ENCODE measurements at places on chromosomes 2 and 18.
A peak's percentile ranks its signal among the peaks of the same experiment; 100 is the strongest.

DNA sequence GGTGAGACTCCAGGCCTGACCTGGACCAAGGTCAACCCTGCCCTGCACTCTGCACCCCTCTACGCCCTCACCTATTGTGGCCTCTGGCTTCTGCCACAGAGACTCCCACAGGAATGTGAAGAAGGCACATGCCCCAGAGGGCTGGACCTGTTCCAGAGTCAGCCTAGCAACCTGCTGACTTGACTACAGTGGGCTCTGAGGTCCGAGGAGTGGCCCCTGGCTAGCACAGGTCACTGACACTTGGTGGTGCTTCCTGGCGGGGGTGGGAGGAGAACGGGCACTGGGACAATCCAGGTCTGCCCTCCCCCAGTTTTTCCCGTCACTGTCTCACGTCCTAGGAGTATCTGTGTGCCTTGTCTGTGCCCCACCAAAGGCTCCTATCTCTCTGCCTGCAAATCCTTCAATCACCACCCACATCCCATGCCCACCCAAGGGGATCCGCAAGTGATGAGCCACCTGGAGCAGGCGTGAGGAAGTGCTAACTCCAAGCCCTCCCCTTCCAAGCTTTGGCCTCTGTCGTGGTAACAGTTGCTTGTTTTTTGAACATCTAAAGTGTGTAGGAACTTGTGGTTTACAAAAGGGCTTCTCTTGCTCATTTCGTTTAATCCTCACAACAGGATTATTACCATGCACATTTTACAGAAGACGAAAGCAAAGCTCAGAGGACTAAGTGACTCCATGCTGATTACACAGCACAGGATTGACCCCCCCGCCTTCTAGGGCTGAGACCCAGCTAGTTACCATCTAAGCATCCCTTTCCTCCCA is 86.2 kb downstream of the MCFD2 start:
- peaks cover 9% of the 10 kb centered on the region for H3K4me1 ChIP-seq
- no peak for DNase-seq
- H3K27me3 ChIP-seq: peaks cover 9% of the 10 kb centered on the region
- no peak overlapping the region for H3K27ac ChIP-seq
- H3K4me3 ChIP-seq: no peak overlapping the region

- peaks cover 19% of the 10 kb centered on the region for H3K36me3 ChIP-seq
- DNase-seq: no peak
- no peak overlapping the region for H3K27ac ChIP-seq
- no peaks in the 10 kb centered on the region for H3K4me1 ChIP-seq
- H3K4me3 ChIP-seq: no peak overlapping the region
These were observed 15.5 kb upstream of the BIN1 start for GRCh38 chr2:127122361-127123027.

DNA sequence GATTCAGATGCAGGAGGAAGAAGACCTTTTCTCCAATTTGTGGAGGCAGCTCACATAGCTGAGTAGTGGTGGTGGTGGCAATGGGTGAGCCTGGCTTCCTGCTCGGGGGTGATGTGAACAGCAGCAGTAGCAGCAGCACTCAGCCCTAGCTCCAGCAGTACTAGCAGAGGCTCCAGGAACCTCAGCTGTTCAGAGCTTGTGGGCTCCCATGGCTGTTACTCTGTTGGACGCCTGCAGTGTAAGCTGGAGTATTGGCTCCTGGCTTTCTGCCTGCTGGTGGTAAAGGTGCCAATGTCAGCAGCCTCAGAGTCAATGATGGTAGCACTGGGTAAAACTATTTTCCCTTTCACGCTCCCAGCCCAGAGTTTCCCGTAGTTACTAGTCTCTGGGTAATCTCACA is 3.1 kb upstream of the SEH1L start:
- H3K27ac ChIP-seq: no peak overlapping the region
- no peak overlapping the region for H3K4me3 ChIP-seq
- H3K27me3 ChIP-seq: peaks cover 4% of the 10 kb centered on the region
- peaks cover 16% of the 10 kb centered on the region for H3K4me1 ChIP-seq

GRCh38 chr18:52451256-52451655 is 111.3 kb downstream of the DCC start:
- DNase-seq: no peak
- H3K4me1 ChIP-seq: no peaks in the 10 kb centered on the region
- no peak overlapping the region for H3K4me3 ChIP-seq

GRCh38 chr2:222318026-222318711 is 19.4 kb upstream of the PAX3 start:
- H3K4me3 ChIP-seq: peak overlapping the region; percentile 86
- H3K36me3 ChIP-seq: peaks cover 3% of the 10 kb centered on the region
- peaks cover 5% of the 10 kb centered on the region for H3K4me1 ChIP-seq
- H3K27ac ChIP-seq: peak overlapping the region; percentile 55

- H3K4me3 ChIP-seq: no peak overlapping the region
- H3K27me3 ChIP-seq: no peaks in the 10 kb centered on the region
- peaks cover 13% of the 10 kb centered on the region for H3K4me1 ChIP-seq
- no peaks in the 10 kb centered on the region for H3K36me3 ChIP-seq
- H3K27ac ChIP-seq: no peak overlapping the region
These were observed 104.7 kb downstream of the HNRNPLL start for GRCh38 chr2:38498045-38498481.

DNA sequence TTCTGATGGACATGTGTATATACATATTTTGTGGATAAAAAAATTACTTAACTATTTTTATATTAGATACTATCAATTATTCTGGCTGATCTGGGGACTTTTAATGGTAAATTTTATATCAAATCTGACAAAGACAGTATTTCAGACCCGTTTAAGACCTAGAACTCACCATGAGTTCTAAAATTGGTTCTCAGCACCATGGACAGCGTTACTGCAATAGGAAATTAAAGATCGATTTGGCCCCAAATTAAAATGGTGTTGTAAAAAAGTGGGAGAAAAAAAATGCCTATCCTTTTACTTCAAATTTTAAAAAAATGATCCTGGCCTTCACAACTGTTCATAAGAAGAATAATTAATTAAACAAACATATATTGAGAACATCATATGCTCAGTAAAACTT is 919 bp upstream of the SCN2A start:
- no peaks in the 10 kb centered on the region for H3K27me3 ChIP-seq
- H3K4me3 ChIP-seq: no peak overlapping the region
- H3K27ac ChIP-seq: no peak overlapping the region
- H3K36me3 ChIP-seq: no peaks in the 10 kb centered on the region
- DNase-seq: peak; percentile 21
- peaks cover 12% of the 10 kb centered on the region for H3K4me1 ChIP-seq

DNA sequence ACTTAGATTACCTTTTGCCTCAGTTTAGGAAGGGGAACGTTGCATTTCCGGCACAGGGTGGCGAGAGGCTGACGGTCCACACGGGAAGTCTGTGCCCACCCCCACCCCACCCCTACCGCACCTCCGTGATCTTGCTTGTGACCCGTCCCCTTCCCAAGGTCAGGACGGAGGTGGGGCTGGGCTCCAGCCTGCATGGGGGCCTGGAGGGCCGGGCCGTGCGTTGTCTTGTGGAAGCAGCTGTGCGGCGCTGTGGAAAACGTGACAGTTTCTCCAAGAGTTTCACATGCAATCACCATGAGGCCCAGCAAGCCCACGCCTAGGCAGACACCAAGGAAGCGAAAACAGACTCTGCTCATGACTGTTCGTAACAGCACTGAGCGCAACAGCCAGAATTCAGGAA is 76.8 kb upstream of the HDAC4 start:
- DNase-seq: no peak
- no peaks in the 10 kb centered on the region for H3K36me3 ChIP-seq
- H3K27me3 ChIP-seq: peaks cover 6% of the 10 kb centered on the region
- H3K4me1 ChIP-seq: no peaks in the 10 kb centered on the region
- H3K4me3 ChIP-seq: no peak overlapping the region
- H3K27ac ChIP-seq: no peak overlapping the region

DNA sequence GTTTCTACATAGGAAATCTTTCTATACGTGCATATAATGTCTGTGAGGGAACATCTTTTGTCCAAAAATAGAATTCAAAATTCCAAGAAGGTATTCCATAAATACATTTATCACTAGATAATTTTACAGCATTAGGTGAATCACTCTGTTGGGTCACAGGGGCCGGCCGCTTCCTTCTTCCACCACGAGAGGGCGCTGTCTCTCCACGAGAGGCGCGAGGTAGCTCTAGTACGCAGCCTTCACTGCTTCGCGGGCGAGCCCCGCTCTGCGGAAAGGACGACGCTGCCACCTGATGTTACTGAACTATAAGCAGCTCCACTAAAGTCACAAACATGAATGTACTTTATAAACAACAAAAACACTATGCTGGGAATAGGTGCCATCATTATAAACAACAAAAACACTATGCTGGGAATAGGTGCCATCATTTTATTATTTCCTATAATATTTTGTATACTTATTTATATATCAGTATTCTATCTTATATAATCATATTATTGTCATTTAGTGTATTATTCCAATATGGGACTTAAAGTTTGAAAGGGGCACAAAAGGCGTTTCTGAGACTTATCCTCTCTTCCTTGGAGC is 69.4 kb upstream of the REV1 start:
- peak; percentile 90 for DNase-seq
- H3K4me1 ChIP-seq: no peaks in the 10 kb centered on the region
- H3K27me3 ChIP-seq: peaks cover 4% of the 10 kb centered on the region
- H3K27ac ChIP-seq: no peak overlapping the region
- no peaks in the 10 kb centered on the region for H3K36me3 ChIP-seq

DNA sequence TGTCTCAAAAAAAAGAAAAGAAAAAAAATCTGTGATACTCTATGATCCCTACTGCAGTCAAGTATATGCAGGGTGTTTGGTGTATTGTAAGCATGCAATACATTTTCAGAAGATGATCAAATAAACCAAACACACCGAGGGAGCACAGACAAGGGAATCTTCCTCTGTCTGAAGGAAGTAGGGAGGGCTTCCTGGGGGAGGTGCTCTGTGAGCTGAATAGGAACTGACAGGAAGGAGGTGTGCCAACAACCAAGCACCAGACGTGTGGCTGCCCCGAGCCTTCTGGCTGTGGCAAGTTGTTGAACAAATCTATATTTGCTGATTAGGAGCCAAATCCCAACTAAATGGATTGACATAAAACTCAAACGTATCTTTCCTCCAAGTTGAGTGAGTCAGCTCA is 14.6 kb downstream of the THNSL2 start:
- no peak for DNase-seq
- H3K27ac ChIP-seq: no peak overlapping the region
- no peak overlapping the region for H3K4me3 ChIP-seq
- H3K27me3 ChIP-seq: peaks cover 7% of the 10 kb centered on the region
- peaks cover 3% of the 10 kb centered on the region for H3K4me1 ChIP-seq

DNA sequence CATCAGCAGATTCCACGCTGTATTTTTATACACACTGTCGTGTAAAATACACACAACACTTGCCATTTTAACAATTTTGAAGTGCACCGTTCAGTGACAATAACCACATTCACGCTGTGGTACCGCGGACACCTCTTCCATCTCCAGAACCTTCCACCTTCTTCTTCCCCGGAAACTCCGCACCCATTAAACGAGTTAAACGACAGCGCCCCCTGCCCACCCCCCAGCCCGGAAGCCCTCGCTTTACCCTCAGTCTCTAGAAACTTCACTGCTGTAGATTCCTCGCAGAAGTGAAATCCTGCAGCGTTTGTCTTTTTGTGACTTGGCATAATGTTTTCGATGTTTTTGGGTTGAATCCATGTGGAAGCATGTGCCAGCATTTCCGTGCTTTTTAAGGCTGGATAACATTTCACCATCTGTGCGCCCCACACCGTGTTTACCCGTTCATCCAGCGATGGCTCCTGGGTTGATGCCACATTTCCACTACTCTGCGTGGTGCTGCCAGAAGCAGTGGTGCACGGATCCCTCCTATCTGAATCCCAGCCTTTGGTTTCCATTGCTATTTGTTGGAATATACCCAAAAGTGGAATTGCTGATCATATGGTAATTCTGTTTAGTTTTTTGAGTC is 32.0 kb upstream of the TMEM18 start:
- DNase-seq: no peak
- no peak overlapping the region for H3K4me3 ChIP-seq
- H3K4me1 ChIP-seq: peaks cover 3% of the 10 kb centered on the region
- H3K27me3 ChIP-seq: no peaks in the 10 kb centered on the region
- no peak overlapping the region for H3K27ac ChIP-seq

DNA sequence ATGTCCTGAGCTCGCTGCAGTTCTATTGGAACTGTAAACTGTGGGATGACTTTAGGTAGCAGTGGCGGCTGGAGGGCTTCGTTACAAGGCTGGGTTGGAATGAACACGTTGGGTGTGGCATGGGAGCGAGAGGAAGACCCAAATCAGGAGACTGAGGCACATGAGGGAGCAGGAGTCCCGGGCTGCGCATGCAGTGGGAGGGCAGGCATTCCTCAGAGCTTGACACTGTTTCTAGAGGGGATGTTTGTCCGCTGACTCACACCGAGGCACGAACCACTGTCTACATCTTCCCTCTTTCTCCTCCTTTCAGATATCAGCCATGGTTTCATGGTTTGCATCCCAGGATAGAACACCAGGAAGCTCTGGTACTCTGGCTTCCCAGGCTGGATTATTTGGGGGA is 40.6 kb upstream of the LAMA1 start:
- no peaks in the 10 kb centered on the region for H3K27me3 ChIP-seq
- no peak overlapping the region for H3K4me3 ChIP-seq
- H3K27ac ChIP-seq: no peak overlapping the region
- no peaks in the 10 kb centered on the region for H3K36me3 ChIP-seq
- H3K4me1 ChIP-seq: peaks cover 6% of the 10 kb centered on the region
- no peak for DNase-seq

- H3K27ac ChIP-seq: no peak overlapping the region
- H3K4me3 ChIP-seq: no peak overlapping the region
- no peaks in the 10 kb centered on the region for H3K36me3 ChIP-seq
- DNase-seq: no peak
These were observed 112.6 kb downstream of the GAREM1 start for GRCh38 chr18:32358075-32358474.

- no peak overlapping the region for H3K27ac ChIP-seq
- no peak overlapping the region for H3K4me3 ChIP-seq
These were observed 13.5 kb upstream of the GPR55 start for GRCh38 chr2:230938516-230939065.

GRCh38 chr2:229408962-229409361 is 137.9 kb upstream of the PID1 start:
- H3K27ac ChIP-seq: peak overlapping the region; percentile 7
- H3K4me1 ChIP-seq: peaks cover 22% of the 10 kb centered on the region
- H3K4me3 ChIP-seq: no peak overlapping the region
- H3K27me3 ChIP-seq: peaks cover 2% of the 10 kb centered on the region

DNA sequence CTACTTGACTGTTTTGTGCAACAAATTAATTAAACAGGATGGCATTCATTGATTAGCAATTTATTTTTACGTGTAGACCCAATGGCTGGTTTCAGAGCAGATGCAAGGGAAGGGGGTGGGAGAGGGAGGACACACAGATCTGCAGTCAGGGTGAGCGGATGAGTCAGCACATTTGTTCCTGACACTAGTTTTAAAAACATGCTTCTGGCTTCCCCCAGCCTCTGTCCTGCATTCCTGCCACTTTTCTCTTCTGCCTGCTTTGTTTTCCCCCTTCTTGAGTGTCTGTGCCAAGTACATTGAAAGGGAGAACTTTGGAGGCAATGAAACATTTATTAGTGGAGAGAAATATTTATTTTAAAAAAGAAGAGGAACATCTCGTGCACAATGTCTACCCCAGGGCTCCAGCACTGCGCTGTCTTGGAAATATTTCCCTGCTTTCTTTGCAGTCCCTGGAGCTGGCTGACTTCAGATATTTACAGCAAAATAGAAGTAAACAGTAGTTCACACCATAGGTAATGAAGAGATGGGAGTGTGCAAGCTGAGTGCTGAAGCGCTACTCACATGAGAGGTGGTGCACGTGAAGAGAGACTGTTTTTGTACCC is 52.2 kb downstream of the NRP2 start:
- H3K27ac ChIP-seq: peak overlapping the region; percentile 61
- H3K27me3 ChIP-seq: peaks cover 6% of the 10 kb centered on the region
